ENCODE measurements at places on chromosomes 6 and 20.

DNA sequence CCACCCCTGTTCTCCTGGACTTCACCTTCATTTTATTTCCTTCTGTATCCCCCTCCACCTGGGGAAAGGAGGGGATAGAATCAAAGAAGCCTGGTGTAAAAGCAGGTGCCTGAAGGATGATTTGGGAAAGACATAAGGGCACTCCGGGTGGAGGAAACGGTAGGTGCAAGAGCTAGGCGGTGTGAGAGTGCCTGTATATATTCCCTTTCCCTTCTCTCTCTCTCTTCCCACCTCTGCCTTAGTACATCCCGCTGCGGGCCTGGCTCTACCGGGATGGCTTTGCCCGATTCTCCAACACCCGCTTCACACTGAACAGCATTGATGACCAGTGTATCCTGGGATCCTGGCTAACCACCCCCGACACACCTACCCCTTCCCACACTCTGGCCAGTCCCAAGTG, 26.2 kb downstream of the PDRG1 start:
- DNase-seq, result no peak

GRCh38 chr6:32956176-32956575, 3.3 kb upstream of the HLA-DMA start:
- no peak for DNase-seq

GRCh38 chr20:14404515-14404914, 67.1 kb upstream of the FLRT3 start:
- DNase-seq, result no peak

GRCh38 chr6:44185953-44186634, 27.5 kb downstream of the CAPN11 start:
- peak; percentile 17 for DNase-seq
